ENCODE measurements at places on chromosomes 16 and 17. TPM values are rescaled to one million over a fixed set of nuclear protein-coding genes. Genes with fewer than 3 reads are reported as not detected.

Gene STX4
- total RNA-seq = 25.5 TPM

Gene TNP2
- not detected for total RNA-seq

Gene TLCD1
- total RNA-seq = 6.1 TPM

Gene WNT9B
- not detected for total RNA-seq

Gene CCL8
- total RNA-seq = 0.20 TPM

Gene FCSK
- total RNA-seq = 12.3 TPM

Gene TBC1D3I
- 0.07 TPM for total RNA-seq

Gene ARHGAP44
- total RNA-seq = 1.7 TPM

Gene RNF157
- 0.30 TPM for total RNA-seq

Gene ITGAX
- not detected for total RNA-seq

Gene IRX6
- not detected for total RNA-seq

Gene GAS2L2
- 0.07 TPM for total RNA-seq

Gene SNRNP25
- 13.9 TPM for total RNA-seq

Gene KIF18B
- total RNA-seq = 1.1 TPM

Gene NGFR
- total RNA-seq = 0.33 TPM

Gene NPW
- 0.85 TPM for total RNA-seq

Gene KRT40
- not detected for total RNA-seq

Gene ASGR2
- total RNA-seq = not detected

Gene SLC35G6
- total RNA-seq = not detected

Gene PRDM7
- total RNA-seq = not detected

Gene SCN4A
- total RNA-seq = under 0.01 TPM

Gene HES7
- not detected for total RNA-seq
